Gastrocnemius medialis (tissue), 4 donors: ENCODE measurements at places on chromosomes 13 and 19. TPM values are rescaled to one million over a fixed set of nuclear protein-coding genes. Genes with fewer than 3 reads are reported as not detected.
A peak's percentile ranks its signal among the peaks of the same experiment; 100 is the strongest.

- no peaks in the 10 kb centered on the region for H3K4me1 ChIP-seq
- no peak overlapping the region for H3K27ac ChIP-seq
- no peak overlapping the region for H3K4me3 ChIP-seq
- no peak for DNase-seq
- no peaks in the 10 kb centered on the region for H3K27me3 ChIP-seq
Measured at GRCh38 chr13:60047918-60048317, 115.8 kb downstream of the DIAPH3 start.

The TTC9B gene
- total RNA-seq: not detected

The PCDH9 gene
- 1.4 TPM for total RNA-seq

DNA sequence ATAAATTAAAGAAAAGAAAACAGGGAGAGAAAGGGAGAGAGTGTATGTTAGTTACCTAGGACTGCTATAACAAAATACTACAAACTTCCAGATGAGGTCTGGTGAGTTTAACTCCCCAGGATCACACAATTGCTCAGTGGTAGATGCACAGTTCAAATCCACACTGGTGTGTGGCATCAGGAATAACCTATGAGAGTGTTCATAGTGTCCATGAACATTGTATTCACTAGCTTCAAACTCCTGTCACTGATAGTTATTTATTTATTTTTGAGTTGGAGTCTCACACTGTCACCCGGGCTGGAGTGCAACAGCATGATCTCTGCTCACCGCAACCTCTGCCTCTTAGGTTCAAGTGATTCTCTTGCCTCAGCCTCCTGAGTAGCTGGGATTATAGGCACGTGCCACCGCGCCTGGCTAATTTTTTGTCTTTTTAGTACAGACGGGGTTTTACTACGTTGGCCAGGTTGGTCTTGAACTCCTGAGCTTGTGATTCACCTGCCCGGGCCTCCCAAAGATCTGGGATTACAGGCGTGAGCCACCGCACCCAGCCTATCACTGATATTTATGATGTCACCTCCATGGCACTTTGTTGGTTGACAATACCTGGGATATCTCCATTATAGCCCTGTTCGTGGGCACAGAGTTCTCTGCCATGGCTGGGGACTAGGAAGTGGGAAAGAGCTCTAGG lies at the start of gene NFILZ:
TSS of gene NFILZ (plus strand) at position 638 of the 688 bp plus-strand sequence. CDS start 46,133 bp downstream, outside the sequence.
- H3K27ac ChIP-seq: no peak within 1 kb of the TSS
- no peak for DNase-seq
- H3K36me3 ChIP-seq: no peaks in the 10 kb centered on the region
- H3K4me1 ChIP-seq: no peaks in the 10 kb centered on the region

- H3K27me3 ChIP-seq: no peaks in the 10 kb centered on the region
- H3K36me3 ChIP-seq: no peaks in the 10 kb centered on the region
- H3K4me3 ChIP-seq: peak overlapping the region; percentile 29
- H3K27ac ChIP-seq: no peak overlapping the region
Measured at GRCh38 chr13:101626925-101627555, 174.6 kb downstream of the ITGBL1 start.

DNA sequence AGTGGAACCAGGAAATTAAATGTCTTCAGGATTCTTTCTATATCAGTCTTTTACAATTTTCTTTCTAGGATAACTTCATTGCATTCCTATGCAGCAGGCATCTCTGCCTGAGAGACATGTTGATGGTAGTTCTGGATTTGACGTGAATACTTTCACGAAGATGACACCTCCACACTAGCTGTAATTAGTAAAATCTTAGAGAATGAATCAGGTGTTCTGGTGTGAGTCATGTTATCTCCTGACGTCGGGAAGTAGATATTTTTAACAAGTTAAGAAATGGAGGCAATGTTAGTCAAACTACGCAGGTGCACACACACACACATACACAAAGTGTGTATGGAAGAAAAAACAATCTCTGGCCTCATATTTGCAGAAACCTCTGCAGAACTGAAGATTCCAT lies 1661.3 kb upstream of the MIR17HG start:
- no peak overlapping the region for H3K27ac ChIP-seq
- no peaks in the 10 kb centered on the region for H3K4me1 ChIP-seq
- no peak overlapping the region for H3K4me3 ChIP-seq

GRCh38 chr19:30333291-30334065 lies 38.7 kb upstream of the ZNF536 start:
- no peak overlapping the region for H3K27ac ChIP-seq
- H3K27me3 ChIP-seq: no peaks in the 10 kb centered on the region
- no peaks in the 10 kb centered on the region for H3K36me3 ChIP-seq

The DACT3 gene
- 1.0 TPM for total RNA-seq

GRCh38 chr13:113061796-113062425 lies 43.7 kb upstream of the F7 start:
- H3K27ac ChIP-seq: no peak overlapping the region
- H3K4me3 ChIP-seq: no peak overlapping the region
- H3K36me3 ChIP-seq: no peaks in the 10 kb centered on the region
- no peak for DNase-seq
- no peaks in the 10 kb centered on the region for H3K4me1 ChIP-seq
- H3K27me3 ChIP-seq: no peaks in the 10 kb centered on the region

DNA sequence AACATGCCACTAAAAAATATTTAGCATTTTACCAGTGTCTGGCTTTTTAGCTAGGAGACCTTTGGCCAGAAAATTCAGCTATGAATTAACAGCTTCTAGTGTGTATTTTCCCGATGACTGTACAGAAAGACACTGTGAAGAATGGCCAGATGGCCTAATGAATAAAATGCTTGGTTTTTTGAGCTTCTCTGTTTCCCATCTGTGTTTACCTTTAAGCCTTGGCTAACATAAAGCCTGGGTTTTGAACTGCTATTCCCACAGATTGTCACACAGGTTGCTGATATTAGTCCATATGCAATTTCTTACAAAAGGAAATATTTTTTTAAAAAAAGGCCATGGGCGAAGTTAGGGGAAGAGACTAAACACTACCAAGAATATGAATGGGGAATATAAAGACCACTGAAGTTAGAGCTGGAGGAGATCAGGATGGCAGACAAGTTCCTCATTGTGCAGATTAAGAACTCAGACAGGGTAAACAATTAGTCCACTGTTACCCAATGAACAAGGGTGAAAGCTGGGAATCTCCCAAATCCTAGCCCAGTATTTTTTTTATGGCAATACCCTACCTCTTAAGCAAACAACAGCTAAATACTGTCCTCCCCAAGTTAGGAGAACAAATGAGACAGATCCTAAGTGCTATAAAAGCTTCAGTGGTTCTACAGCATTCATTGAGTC lies 95.1 kb downstream of the DCT start:
- no peaks in the 10 kb centered on the region for H3K4me1 ChIP-seq
- no peak overlapping the region for H3K27ac ChIP-seq
- DNase-seq: no peak

DNA sequence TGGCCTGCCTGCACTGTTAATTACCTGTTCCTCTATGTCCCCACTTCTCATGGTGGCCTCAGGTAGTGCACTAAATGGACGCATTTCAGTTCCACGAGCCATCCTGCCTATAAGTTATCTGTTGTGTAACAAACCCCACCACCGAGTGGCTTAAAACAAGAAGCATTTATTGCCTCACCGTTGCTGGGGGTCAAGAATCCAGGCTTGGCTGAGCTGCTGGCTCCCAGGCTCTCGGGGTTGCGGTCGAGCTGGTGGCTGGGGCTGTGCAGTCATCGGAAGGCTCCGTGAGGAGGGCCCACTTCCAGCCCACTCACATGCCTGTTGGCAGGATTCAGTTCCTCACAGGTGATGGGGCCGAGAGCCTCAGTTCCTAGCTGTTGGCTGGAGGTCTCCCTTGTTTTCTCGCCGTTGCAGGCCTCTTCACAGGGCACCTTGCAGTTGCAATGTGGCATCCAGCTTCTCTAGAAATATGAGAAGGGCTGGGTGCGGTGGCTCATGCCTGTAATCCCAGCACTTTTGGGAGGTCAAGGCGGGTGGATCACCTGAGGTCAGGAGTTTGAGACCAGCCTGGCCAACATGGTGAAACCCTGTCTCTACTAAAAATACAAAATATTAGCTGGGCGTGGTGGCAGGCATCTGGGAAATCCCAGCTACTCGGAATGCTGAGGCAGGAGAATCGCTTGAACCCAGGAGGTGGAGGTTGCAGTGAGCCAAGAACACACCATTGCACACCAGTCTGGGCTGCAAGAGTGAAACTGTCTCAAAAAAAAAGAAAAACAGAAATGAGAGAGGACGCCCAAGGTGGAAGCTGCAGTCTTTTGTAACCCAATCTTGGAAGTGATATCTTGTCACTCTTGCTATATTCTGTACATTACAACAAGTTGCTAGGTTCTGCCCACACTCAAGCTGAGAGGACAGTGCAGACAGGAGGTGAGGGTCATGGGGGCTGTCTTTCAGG lies 6.5 kb upstream of the PTOV1 start:
- peaks cover 17% of the 10 kb centered on the region for H3K4me1 ChIP-seq
- peak; percentile 65 for DNase-seq
- H3K36me3 ChIP-seq: no peaks in the 10 kb centered on the region
- peak overlapping the region; percentile 79 for H3K27ac ChIP-seq
- no peaks in the 10 kb centered on the region for H3K27me3 ChIP-seq
- H3K4me3 ChIP-seq: no peak overlapping the region

The ZNF99 gene
- total RNA-seq: not detected

The MYADM gene
- 12.3 TPM for total RNA-seq

DNA sequence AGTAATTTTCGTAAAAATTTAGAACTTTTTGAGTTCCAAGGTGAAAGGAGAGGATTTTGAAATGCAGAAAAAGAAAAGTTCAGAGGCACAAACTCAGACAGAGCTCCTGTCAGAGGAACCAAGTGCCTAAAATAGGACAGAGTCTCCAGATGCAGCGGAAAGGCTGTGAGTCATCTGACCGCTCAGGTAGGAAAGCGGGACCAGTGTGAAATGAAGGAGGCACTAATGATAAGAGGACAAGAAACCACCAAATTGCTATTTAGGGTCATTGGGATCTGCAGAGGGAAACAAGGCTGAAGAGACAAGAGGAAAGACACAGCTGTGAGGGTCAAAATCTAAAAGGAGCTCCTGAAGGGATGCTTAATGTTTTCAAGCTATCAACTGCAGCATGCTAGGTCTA lies 34.9 kb downstream of the IRS2 start:
- DNase-seq: no peak
- no peak overlapping the region for H3K27ac ChIP-seq
- H3K4me3 ChIP-seq: no peak overlapping the region
- H3K27me3 ChIP-seq: no peaks in the 10 kb centered on the region
- H3K36me3 ChIP-seq: peaks cover 5% of the 10 kb centered on the region
- H3K4me1 ChIP-seq: peaks cover 6% of the 10 kb centered on the region

GRCh38 chr13:54018485-54018884 lies 989.9 kb downstream of the OLFM4 start:
- no peak for DNase-seq
- no peak overlapping the region for H3K4me3 ChIP-seq
- H3K36me3 ChIP-seq: no peaks in the 10 kb centered on the region
- no peaks in the 10 kb centered on the region for H3K4me1 ChIP-seq
- H3K27ac ChIP-seq: no peak overlapping the region

DNA sequence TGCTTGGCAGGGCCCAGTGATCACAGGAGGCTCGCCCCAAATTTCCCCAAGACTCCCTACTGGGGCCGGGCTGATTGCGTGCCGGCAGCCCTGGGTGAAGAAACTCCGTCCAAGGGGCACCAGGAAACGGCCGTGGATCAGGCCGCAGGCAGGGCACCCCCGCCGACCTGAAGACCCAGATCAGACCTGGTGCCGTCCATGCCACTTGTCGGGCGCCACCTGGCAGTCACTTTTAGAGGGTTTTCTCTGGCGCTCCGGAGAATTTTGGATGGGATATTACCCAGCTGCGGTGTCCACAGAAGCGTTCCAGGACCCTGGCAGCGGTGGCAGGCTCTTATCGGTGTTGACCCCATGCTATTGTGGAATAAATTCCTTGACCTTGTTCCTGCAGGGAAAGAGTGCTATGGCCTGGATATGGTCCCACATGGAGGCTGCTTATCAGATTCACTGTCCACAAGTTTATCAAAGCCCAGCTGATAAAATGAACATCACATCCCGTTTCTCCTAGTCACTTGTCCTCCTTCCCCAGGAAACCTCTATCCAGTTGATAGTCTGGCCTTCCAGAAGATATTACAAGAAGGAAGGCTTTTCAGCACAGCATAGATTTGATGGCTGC lies 38.2 kb downstream of the IGFL2 start:
- no peak overlapping the region for H3K4me3 ChIP-seq
- DNase-seq: no peak
- H3K4me1 ChIP-seq: no peaks in the 10 kb centered on the region
- no peaks in the 10 kb centered on the region for H3K36me3 ChIP-seq
- peaks cover 3% of the 10 kb centered on the region for H3K27me3 ChIP-seq
- H3K27ac ChIP-seq: no peak overlapping the region

DNA sequence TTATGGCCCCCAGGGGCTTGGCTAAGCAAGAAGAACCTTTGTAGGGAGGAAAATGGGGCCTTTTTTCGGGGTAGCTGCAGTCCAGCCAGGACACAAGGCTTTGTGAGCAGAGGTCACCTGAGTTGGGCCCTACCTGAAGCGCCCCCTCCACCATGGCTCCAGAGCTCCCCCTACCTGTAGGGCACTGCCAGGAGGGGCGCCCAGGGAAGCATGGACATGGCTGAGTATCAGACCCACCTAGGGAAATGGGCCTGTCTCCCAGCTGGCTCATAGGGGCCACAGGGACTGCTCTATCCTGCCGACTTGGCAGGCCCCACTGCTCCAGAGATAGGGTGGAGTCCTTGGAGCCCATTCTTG lies 9.0 kb upstream of the CEBPA start:
- H3K4me1 ChIP-seq: peaks cover 23% of the 10 kb centered on the region
- no peak for DNase-seq
- H3K27me3 ChIP-seq: no peaks in the 10 kb centered on the region

DNA sequence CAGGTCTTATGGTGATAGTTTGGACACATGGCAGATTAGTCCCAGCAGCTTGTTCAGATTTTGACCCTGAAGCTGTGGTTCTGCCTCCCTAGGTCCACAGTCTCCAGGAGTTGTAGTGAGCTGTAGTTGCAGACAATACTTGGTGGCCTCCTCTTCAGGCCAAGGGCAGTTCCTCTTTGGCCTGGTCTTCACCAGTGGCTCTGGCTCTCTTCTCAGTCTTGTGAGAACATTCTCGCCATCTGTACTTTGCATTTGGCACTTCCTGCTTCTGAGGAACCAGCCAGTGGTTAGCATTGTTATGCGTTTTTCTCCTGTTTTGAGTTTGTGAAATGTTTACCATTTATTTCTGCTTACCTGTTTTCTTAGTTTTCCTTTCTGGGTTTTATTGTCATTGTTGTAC lies 40.7 kb downstream of the PCCA start:
- no peaks in the 10 kb centered on the region for H3K36me3 ChIP-seq
- DNase-seq: no peak
- peaks cover 14% of the 10 kb centered on the region for H3K4me1 ChIP-seq
- H3K27ac ChIP-seq: no peak overlapping the region
- H3K27me3 ChIP-seq: no peaks in the 10 kb centered on the region

The MUC16 gene
- not detected for total RNA-seq

GRCh38 chr13:51612867-51613266 lies 28.6 kb downstream of the WDFY2 start:
- no peak overlapping the region for H3K4me3 ChIP-seq
- no peak for DNase-seq
- no peak overlapping the region for H3K27ac ChIP-seq
- peaks cover 8% of the 10 kb centered on the region for H3K4me1 ChIP-seq
- H3K27me3 ChIP-seq: no peaks in the 10 kb centered on the region

The PRTN3 gene
- total RNA-seq: not detected

- no peaks in the 10 kb centered on the region for H3K27me3 ChIP-seq
- no peaks in the 10 kb centered on the region for H3K36me3 ChIP-seq
- peaks cover 56% of the 10 kb centered on the region for H3K4me1 ChIP-seq
- no peak overlapping the region for H3K27ac ChIP-seq
- H3K4me3 ChIP-seq: no peak overlapping the region
Measured at GRCh38 chr19:46950526-46951170, 69.0 kb upstream of the NPAS1 start.
